ENCODE measurements at places on chromosomes 1 and 21.

DNA sequence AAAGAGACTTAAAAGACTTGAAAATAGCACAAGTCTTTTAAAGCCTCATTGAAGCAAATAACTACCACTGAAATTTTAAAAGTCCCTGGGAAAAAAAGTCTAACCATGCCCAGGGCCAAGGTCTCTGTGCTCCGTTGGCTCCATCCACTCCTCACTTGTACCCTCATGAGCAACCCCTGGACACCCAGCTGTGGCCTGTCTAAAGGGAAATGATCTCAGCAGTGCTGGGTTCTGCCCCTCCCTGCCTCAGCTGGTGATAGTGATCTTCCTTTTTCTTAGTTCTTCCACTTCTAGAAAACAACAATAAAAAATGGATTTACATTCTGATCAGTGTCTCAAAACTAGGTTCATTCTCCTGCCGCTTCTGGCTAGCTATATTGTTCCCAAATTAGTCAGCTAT lies 423.5 kb upstream of the ADAMTS5 start:
- no peak for DNase-seq

DNA sequence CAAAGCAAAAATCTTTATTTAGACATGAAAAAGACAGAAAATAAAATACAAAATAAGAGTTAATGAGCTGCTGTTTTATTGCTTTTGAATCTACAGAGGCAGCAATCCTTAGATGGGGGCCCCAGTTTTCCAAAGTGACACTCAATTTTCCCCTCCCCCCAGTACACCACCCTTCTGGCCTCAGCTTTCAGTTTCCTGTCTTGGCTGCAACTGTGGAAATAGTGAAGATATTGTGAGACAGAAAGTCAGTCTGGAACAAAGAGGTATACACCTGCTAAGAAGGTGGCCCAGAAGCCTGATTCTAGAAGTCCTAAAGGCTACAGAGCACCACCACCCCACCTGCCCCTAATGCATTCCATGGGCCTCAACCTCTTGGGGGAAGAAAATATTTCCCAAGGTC lies 1.1 kb upstream of the MTMR11 start:
- DNase-seq = no peak

DNA sequence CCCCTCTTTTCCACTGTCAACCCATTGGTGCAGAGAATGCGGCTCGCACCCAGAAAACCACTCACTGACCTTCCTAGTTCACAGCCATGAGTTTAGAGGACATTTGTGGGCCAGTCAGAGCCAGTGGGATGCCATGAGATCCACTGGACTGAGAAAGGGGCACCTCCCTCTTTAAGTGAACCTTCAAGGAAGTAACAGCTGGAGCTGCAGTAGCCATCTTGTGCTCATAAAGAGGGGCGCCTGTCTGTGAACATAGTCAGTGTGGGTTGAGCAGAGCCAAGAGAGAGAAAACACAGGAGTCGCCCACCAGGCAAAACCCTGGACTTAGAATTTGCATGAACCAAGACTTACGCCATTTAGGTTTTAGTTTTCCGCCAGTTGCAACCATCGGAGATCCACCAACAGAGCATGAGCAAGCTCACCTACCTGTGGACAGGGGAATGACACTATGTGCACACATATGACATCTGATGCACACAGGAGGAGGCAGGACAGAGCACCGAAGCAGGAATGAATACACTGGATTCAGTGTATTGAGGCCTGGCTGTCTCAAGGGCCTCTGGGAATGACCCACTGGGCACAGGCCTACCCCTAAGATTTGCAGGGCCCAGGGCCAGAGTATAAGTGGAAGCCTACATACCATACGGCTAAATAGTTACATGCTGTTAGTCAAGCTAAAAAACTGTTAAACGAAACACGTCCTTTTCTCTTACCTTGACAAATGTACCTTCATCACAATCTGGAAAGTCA lies 151.6 kb downstream of the GRIK3 start:
- no peak for DNase-seq

- peak; percentile 85 for DNase-seq
Observed at GRCh38 chr1:39076127-39076798, 50.1 kb downstream of the NDUFS5 start.

GRCh38 chr1:243846761-243847160 lies 3.3 kb downstream of the AKT3 start:
- no peak for DNase-seq

- DNase-seq = no peak
Observed at GRCh38 chr1:65255035-65255655, 54.2 kb upstream of the DNAJC6 start.

- DNase-seq = no peak
Observed at GRCh38 chr21:42172596-42173483, 46.1 kb upstream of the ABCG1 start.

DNA sequence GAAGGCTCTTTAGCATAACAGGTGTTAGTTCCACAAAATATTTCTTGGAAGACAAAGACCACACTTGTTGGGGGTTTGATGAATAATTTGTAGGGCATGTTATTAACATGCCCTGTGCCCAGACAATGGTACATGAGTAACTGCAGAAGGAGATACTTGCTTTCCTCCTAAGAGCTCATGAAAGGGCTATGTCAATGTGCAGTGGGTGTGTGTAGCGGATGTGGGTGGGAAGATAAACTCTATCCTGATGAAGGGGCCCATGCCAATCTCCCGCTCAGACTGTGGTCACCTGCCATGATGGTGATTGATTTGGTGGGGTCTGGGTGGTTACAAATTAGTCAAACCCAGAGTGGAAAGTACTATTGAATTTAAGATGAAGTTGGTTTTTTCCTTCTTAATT lies 69.8 kb upstream of the DNAH14 start:
- no peak for DNase-seq

DNA sequence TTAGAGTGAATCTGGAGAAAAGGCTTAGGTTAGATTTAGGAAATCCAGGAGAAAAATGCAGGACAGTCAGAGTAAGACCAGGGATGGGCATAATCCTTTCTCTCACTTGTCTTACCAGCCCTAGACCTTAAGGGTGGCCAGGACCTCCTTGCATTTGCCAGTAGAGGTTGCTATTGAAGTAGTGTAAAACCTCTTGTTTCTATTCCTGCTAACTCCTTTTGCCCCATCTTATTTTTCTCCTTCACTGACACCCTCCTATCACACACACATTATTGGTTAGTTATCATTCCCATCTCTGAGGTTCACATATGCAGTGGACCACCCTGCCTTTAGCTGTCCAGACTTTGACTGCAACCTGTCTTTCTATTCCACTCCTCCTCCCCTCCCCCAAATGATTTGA lies 75.0 kb upstream of the MACF1 start:
- DNase-seq = peak; percentile 60

- no peak for DNase-seq
Observed at GRCh38 chr1:74952786-74953185, 181.4 kb upstream of the LHX8 start.

DNA sequence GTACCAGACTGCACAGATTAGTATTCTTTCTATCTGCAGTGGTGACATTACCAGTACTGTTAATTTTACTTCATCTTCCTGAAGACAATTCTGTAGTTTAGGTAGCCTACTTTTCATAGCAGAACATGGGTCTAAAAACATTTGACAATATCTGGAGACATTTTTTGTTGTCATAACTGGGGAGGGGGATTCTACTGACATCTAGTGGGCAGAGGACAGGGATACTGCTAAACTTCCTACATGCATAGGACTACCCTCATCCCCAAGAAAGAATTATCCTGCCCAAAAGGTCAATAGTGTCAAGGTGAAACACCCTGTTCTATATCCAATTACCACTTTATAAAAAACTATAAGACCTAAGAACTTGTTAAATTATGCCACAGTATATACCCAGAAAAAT lies 3.4 kb upstream of the ARHGAP29 start:
- no peak for DNase-seq

- DNase-seq = peak; percentile 94
Observed at GRCh38 chr1:109371341-109371739, 26.4 kb downstream of the SORT1 start.

- DNase-seq = no peak
Observed at GRCh38 chr1:77245830-77246229, 26.6 kb upstream of the PIGK start.
